Hematopoietic multipotent progenitor cell treated with erythropoietin and hydrocortisone succinate and interleukin-3 and kit ligand, for 15 days (in vitro differentiated cells): ENCODE measurements at places on chromosomes 12 and 14.
A peak's percentile ranks its signal among the peaks of the same experiment; 100 is the strongest.

GRCh38 chr12:30286345-30286926 is 409.2 kb downstream of the IPO8 start:
- DNase-seq, result no peak

- DNase-seq, result no peak
These were observed 70.6 kb downstream of the NOC4L start for GRCh38 chr12:132214891-132215290.

- DNase-seq, result peak; percentile 84
These were observed 59.7 kb downstream of the PLXNC1 start for GRCh38 chr12:94207849-94208621.

- DNase-seq, result no peak
These were observed 53.4 kb upstream of the LHX5 start for GRCh38 chr12:113525066-113525465.

GRCh38 chr12:108310489-108310888 is 28.6 kb downstream of the CMKLR1 start:
- no peak for DNase-seq

GRCh38 chr12:29110506-29111442 is 38.3 kb upstream of the FAR2 start:
- DNase-seq, result no peak

- no peak for DNase-seq
These were observed 23.1 kb downstream of the ABCB9 start for GRCh38 chr12:122943196-122943595.
